ENCODE measurements at places on chromosomes 1 and 21.

- no peak for DNase-seq
Observed at GRCh38 chr1:92465256-92465647, 21.5 kb downstream of the GFI1 start.

- no peak for DNase-seq
Observed at GRCh38 chr1:54396261-54396933, 9.8 kb downstream of the SSBP3 start.

DNA sequence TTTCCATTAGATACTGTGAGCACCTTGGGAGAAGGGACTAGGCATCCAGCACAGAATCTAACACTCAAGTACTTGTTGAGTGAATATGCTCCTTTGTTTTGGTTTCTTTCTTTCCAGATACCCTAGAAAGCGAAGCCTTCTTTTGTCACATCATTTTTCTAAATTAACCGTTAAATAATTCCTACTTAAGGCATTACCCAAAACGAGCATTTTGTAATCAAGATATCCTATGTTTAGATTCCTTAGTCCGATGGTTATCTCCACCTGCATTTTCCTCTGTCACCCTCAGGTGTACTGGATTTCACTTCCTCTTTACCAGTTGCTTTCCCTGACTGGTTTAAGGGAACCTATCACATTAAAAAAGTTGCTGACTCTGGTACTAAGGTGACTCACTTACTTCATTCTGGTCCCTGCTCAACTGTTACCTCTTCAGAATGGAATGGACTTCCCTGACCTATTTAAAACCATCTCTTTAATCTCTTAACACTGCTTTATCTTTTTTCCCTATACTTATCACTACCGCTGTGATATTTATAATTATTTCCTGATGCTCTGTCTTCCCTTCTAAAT, 3.2 kb downstream of the B3GALNT2 start:
- DNase-seq = no peak

GRCh38 chr1:195618287-195618686, 990.0 kb downstream of the KCNT2 start:
- DNase-seq = no peak

DNA sequence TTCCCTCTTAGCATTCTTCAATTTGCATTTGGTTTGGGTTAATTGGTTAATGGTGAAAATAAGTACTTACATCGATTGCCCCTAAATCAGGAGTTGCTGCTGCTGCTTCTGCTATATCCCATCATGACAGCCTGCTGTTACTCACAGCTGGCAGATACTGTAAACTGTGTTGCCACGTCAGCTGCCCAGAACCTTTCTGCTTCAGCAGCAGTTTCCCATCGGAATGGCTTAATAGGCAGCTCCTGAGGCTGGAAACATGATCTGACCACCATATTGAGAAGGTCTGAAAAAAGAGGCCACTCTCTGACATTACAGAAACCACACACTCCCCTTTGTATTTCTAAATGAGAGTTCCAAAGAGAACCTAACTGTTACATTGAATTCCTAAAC, 14.3 kb upstream of the SEC16B start:
- DNase-seq = no peak

- DNase-seq = no peak
Observed at GRCh38 chr21:25822981-25823380, 88.2 kb downstream of the GABPA start.

DNA sequence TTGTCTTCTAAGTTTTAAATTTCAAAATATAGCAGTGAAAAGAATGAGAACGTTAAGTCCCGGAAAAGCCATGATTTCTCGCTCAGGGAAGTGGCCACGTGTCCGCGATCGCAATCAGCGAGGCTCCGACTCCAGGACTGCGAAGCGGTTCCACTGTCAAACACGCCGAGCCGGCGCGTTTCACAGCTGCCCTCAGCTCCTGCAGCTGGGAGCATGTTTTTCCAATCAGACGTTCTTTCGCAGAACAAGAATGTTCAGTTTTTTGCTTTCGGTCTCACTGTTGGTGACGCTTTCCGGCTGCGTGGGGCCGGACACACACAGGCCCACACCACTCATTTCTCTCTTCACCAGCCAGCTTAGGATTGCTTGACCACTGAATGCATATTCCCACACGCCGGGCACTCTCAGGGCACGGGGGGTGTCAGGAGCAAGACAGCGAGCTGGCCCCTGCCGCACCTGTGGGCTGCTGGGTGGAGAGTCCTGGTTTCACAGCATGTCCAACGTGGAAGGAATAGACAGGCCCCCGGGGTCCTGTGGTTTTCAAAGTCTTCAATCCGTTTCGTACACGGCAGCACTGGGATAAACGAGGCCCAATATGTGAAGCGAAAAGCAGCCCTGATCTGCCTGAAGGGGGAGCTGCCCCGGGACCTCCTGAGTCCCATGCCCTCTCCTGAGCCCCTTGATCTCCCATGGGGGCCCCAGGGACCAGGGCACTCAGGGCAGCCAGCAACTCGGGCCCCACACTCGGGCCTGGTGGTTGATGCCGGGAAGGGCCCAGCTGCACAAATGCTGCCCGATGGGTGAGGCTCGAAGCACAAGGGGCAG, 47.3 kb upstream of the COL18A1 start:
- DNase-seq = no peak

DNA sequence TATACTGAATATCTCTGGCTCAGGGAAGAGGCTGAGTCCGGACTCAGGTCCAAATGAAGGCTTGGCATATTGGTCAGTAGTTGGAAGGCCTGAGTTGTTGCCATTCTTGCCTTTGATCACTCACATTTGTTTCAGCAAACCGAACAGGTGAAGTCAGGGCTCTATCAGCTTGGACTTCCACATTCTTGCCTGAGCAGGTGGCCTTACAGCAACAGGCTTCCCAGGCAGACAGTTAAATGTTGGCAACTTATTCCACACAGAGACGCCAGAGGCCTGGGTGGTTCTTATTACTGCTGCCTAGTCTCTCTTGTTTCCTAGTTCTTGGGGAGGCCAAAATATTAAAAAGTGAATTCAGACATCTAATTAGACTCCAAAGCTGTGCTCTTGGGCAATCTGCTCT, 36.6 kb downstream of the XCL2 start:
- DNase-seq = no peak

DNA sequence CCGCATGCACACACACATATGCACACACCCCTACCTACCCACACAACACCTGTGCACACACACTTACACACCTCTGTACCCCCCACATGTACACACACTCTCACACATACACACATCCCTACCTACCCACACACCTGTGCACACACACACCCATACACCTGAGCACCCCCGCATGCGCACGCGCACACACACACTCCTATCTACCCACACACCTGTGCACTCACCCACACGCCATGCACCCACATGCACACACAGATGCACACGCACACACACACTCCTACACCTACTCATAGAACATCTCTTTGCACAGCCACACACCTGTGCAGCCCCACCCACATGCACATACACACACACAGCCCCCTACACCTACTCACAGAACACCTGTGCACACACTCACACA, 15.5 kb upstream of the PADI2 start:
- no peak for DNase-seq

- no peak for DNase-seq
Observed at GRCh38 chr1:109938556-109938955, 27.9 kb downstream of the CSF1 start.

DNA sequence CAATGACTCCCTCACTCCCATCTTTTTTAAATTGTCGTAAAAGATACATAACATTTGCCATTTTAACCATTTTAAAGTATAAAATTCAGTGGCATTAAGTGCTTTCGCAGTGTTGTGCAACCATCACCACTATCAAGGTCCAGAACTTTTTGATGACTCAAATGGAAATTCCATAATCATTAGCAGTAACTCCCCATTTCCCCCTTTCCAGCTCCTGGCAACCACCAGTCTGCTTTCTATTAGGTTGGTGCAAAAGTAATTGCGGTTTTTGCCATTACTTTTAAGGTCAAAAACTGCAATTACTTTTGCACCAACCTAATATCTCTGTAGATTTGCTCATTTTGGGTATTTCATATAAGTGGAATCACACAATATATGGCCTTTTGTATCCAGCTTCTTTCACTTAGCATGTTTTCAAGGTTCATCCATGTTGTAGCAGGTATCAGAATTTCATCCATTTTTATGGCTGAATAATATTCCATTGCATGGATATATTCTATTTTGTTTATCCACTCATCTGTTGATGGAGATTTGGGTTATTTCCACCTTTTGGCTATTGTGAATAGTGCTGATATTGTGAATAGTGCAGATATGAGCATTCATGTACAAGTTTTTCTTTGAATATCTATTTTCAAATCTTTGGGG, 159.7 kb downstream of the HIVEP3 start:
- no peak for DNase-seq

- DNase-seq = no peak
Observed at GRCh38 chr1:6109688-6110087, 64.0 kb downstream of the KCNAB2 start.

DNA sequence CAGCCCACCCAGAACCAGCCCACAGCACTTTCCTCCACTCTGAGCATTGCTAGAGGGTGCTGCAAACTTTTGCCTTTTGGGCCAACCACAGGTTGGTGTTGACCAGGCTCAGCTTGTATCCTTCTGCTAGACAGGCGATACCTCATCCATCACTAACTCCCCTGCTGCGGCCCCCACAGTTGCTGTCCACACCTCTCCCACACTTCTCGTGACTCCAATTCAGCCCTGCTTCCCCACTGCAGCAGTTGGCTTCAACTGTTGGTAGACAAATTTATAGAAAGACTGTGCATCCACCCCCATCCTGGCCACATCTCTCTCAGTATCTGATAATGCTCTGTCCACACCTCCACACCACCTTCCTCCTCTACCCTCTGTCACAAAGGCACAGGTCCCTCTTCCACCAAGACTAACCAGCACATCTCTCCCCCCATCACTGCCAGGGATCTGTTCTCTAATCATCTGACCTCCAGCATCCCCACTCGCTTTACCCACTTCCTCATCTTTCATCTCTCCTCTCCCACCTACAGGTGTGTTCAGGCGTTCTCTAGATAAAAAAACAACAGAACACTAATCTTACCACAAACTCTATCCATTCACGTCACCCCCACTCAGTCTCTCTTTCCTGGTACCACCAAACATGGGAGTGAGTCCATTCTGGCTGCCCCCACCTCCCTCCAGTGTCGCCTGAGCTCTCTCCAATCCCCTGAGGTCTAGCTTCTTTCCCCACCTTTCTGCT, 15.8 kb upstream of the SLC25A44 start:
- no peak for DNase-seq

DNA sequence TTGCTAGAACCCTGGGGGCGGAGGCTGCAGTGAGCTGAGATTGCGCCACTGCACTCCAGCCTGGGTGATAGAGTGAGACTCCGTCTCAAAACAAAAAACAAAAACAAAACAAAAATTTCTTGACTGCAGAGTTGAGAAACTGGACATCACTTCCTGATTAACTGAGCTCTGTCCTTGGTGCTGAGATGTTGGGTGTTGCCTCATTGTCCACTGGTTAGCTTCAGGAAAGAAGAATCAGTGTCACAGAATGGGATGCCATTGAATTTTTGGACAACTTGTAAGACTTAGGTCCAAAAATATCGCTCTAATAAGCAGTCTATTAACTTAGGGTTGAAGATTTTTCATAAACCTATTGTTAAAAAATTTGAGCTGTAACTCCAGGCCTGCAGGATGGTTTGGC, 23.8 kb upstream of the KCNA10 start:
- DNase-seq = no peak

DNA sequence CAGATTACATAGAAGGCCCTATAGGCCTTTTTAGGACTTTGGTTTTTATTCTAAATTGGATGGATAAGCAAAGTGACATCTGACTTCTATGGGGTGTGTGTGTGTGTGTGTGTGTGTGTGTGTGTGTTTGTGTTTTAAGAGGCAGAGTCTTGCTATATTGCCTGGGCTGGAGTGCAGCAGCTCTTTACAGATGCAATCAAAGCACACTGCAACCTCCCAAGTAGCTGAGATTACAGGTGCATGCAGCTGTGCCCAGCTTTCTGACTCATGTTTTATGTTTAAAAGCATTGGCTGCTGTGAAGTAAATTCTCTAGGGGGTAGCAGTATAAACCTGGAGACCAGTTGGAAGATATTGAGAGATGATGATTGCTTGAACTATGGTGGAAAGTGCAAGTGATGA, 12.4 kb upstream of the EVI5 start:
- DNase-seq = no peak

DNA sequence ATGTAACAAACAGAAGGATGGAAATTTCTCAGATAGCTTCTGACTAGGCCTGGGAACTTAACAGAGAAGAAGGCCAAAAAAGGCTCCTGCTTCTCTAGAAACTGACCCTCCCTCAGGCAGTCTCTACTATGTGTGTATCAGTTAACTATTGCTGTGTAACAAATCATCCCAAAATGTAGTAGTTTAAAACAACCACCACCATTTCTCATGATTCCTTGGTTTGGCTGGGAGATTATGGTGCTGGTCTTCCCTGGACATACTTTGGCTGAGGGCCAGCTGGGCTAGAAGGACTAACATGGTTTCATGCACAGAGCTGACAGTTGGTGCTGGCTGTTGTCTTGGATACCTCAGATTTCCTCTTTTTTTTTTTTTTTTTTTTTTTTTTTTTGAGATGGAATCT, 26.2 kb upstream of the CNN3 start:
- no peak for DNase-seq

DNA sequence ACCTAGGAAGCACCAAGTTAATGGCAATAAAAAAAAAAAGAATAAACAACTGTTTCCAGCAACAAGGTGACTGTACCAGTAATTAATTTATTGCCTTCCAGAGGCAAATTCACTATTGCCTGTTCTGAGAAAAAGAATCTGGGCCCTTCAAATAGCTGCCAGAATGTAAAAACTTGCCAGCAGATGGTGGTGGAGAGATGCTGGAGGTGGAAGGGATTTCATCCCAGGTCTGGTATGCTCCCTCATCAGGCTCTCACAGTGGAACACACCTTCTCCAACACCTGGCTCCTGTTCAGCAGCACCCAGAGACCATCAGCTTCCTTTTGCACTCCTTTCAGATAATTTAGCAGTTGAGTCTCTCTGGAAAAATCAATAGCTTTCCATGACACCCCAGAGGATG, 792.9 kb upstream of the ADAMTS5 start:
- no peak for DNase-seq

DNA sequence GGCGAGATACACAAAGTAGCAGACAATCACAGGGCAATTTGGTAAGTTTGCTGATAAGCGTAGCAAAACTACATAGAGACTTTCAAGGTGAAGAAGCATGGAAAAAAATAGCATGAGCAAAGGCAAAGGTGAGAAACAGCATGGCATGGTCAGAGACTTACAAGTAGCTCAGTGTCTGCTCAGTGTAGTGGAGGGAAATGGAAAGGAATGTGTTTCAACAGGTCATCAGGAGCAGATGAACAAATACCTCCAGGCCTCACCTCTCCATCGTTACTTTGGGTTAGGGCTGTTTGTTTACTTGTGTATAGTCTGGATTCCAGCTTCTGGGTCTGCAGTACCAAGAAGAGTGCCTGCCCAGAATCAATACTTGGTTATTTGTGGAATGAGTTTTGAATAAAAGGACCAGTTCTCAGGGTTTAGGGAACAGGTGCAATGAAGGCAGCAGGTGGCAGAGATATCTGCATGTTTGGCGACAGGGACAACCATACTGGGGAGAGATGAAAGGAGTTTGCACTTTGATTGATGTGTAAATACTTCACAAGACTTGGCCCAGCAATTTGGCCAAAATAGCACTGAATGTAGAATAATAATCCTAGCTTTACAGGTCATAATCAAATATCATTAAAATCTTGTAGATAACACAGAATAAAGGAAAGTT, 97.0 kb upstream of the FGGY start:
- DNase-seq = no peak

Measured in activated CD4-positive, alpha-beta T cell treated with anti-CD3 and anti-CD28 coated beads, Interleukin-2, amount 50 U/mL, for 24 hours (primary cell).